Breast epithelium (tissue), 4 donors: ENCODE measurements at places on chromosomes 6 and 20.

- DNase-seq, result no peak
Observed at GRCh38 chr6:37285861-37286311, 27.9 kb upstream of the TMEM217 start.

DNA sequence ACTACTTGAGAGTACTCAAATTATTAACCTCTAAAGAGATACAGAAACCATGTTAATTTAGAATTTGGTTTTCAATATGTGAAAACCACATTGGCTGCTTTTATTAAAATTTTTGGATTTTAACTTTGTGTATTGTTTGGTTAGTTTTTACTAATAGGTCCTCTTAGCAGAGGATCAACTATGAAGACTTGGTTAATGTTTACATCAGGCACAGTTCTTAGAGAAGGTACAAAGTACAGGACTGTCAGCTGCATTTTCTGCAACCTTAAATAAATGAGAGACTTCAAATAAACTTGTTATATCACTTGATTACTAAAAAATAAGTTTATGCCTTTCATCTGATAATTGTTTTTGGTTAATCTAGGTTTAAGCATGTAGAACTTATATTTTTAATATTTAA, 89.1 kb downstream of the PHF3 start:
- no peak for DNase-seq

DNA sequence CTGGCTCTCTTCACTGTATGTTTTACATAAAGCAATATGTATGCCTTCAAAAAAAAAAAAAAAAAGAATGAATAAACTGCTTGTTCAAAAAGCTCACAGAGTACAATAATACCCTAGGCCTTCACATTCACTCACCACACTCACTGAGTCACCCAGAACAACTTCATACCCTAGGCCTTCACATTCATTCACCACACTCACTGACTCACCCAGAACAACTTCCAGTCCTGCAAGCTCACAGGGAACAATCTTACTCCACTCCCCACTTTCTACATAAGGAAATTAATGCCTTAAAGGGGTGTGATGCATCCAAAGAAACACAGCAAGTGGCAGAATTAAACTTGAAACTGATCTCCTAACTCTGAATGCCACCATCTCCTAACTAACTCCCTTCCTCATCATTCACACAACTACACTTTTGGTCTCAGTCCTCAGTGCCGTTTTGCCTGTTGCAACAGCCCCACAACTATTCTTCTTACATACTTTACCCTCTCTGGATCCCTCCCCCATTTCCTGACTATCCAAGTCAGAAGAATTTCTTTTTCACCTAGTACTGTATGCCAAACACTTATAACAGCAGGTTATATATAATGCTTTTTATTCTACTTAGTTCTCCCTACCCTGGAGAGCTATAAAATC, 34.2 kb downstream of the NHSL1 start:
- DNase-seq, result no peak

GRCh38 chr6:89145091-89145955, 532 bp upstream of the PM20D2 start:
- DNase-seq, result no peak

- DNase-seq, result no peak
Observed at GRCh38 chr6:52333840-52334200, 28.1 kb upstream of the PAQR8 start.

- no peak for DNase-seq
Observed at GRCh38 chr20:48822879-48823385, 4.9 kb downstream of the PREX1 start.

GRCh38 chr6:158837684-158838625, 18.8 kb upstream of the EZR start:
- peak; percentile 65 for DNase-seq

DNA sequence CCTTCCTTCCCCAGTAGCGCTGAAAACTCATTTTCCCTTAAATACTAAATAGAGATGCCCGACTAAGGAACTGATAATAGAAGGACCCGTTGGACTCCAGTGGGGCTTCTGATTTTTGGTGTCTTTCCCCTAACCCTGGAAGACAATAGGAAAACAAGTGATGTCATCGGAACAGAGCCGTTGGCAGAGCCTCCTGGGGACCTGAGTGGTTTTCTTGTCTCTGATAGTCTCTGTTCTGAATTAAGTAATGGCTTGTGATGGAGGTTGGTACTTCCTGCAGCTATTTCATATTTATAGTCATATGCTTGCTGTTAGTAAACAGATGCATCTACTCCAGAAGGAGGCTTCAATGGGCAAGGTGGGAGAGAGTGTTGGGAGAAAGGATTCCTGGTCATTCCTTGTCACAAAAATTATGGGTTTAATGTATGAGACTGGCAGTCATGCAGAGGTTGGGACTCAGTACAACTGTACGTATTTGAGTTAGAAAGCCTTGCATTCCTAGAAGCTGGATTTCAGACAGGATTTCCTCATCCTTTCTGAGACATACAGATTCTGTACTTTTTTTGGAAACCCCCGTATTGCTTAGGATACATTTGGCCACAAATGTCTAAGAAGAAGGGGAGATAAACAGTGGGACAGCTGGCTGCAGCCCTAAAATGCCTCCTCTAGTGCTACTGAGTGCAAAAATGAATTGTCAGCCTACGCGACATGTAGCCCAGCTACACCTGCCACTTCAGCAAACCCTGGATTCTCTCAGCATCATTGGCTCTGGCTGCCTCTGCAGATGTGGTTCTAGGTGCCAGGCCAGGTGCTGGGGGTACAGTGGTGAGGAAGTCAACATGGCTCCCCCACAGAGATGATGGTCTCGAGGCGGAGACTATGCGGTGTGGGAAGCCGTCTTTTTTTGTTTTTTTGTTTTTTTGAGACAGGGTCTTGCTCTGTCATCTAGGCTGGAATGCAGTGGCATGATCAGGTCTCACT, 38.1 kb downstream of the CDS2 start:
- DNase-seq, result no peak

- DNase-seq, result no peak
Observed at GRCh38 chr20:24785141-24786110, 163.6 kb upstream of the CST7 start.

GRCh38 chr6:16216501-16217155, 21.8 kb upstream of the GMPR start:
- DNase-seq, result no peak

DNA sequence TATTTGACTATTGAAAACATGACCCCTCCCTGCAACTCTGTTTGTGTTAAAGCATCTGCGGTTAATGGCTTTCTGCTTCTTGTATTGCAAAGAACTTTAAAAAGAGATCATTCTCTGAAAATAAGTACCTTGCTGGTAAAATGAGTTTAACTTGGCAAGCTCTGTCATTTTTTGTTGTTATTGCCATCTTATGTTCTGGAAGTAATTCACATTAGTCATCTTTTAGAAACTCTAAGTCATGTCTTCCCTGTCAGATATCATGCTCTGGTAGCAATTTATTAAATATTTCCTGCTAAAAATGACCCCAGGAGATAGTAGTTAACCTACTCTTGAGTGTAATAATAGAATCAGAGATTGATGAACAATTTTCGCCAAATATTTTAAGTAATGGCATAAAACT, 890.6 kb downstream of the KIF16B start:
- DNase-seq, result no peak

- DNase-seq, result no peak
Observed at GRCh38 chr20:8423482-8423881, 291.4 kb downstream of the PLCB1 start.

GRCh38 chr20:37921341-37921929, 18.5 kb downstream of the VSTM2L start:
- DNase-seq, result no peak

DNA sequence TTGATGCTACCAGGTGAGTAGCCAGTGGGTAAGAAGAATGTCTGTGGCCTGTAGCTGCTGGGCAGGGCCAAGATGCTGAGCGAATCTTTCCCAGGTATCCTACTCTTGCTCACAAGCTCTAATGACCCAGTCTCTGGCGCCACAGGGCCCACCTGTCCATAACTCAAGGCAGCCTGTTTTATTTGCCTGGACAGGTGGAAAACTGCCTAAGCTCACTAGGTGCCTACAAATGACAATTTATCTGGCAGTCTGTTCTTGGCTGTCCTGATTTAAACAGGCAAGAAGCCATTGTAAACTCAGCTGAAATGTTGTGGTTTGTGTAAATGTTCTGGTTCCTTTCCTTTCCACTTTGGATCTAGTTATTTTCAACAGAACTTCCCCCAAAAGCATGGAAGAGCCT, 113.3 kb downstream of the TCP11 start:
- no peak for DNase-seq

DNA sequence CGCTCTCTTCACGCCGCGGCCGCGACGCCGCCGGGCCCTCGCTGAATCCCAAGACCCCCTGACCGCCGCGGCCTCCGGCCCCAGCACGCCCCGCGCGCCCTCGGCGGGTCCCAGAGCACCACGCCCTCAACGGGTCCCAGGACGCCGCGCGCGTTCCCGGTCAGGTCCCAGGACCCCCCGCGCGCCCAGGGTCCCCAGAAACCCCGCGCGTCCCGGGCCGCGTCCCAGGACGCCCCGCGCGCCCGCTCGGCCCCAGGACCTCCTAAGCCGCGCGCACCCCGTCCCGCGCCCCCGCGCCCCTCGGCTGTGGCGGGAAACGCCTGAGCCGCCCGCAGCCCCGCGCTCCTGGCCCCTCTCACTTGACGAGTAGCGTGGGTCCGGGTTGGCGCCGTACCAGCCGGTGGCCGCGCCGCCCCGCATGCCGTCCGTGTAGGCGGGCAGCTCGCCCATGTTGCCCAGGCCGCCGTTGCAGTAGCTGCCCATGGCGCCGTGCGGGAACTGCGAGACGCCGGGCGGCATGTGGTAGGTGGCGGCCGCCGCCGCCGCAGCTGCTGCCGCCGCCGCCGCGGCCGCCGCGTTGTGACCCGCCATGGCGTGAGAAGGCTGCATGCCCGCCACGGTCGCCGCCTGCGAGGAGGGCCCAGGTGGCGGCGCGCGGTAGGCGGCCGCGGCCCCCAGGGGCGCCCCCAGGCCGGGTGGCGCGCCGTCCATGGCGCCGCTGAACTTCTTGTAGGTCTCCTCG, 556 bp downstream of the NKX2-4 start:
- no peak for DNase-seq

- no peak for DNase-seq
Observed at GRCh38 chr6:145866456-145867396, 52.1 kb upstream of the FBXO30 start.

DNA sequence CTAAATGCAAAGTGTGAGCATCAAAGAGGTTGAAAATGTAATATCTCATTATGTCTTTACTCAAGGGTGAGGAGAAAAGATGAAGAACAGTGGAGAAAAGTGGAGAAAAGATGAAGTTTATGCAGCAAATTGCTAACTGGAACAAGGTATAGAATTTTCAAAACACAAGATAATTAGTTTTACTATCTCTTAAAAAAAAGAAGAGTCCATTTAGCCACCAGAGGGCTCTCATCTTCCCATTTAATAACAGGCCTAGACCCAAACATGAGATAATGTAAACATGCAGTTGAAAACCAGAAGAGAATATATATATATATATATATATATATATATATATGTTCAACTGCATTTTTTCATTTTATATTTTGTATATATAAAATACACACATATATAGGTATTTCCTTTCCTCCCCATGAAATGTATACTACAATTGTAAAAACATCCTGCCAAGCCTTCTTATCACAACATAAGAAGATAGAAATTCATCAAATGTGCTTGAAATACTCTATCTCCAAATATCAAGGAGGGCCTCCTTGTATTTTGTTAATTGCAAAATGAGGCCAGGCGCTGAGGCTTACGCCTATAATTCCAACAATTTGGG, 78.4 kb downstream of the ADTRP start:
- DNase-seq, result no peak

DNA sequence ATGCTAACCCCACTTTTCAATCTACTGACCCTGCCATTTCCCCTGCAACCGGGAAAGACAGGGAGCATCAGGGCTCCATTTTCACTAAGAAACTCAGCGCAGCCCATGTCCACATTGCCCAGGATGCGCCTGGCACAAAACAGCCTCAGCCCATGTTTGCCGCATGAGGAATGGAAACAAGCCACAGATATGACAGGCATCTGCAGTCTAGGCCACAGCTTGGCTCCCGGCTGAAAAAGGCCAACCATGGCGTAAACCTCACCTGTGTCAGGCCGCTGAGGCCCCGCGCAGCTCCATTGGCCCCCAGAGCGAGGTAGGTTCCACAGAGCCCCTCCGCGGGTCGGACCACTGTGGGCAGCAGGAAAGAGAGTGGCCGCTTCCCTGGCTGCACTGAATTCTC, 21.7 kb downstream of the GGT7 start:
- peak; percentile 65 for DNase-seq

- DNase-seq, result no peak
Observed at GRCh38 chr20:23226612-23227265, 123.9 kb upstream of the NXT1 start.

DNA sequence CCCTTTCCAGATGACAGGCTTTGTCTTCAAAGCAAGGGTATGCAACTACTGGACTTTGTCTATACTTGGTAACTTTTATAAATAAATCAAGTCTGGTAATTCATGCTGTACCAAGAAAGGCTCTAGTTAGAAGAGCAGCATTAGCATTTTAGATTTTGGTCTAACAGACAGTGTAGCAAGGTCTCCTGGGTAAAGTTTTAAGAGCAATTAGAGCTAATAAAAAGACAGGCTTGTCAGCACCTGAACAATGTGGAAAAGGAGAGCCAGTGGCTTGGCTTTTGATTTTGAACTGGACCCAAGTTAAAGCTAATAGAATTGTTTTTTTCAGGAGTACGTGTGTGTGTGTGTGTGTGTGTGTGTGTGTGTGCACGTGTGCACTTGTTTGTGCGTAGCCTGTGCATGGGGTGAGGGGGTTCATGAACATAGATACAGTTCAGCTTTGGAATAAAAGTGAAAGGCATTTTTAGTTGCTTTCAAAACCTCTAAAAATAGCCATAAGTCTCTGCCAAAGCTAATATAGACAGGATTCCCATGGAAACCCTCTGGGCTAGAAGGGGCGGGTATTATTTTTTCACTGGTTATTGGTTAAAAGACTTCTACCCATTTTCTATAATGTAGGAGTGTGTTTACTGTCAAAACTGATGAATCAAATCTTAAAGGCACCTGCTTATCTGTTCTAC, 138.4 kb downstream of the KCNQ5 start:
- DNase-seq, result no peak

DNA sequence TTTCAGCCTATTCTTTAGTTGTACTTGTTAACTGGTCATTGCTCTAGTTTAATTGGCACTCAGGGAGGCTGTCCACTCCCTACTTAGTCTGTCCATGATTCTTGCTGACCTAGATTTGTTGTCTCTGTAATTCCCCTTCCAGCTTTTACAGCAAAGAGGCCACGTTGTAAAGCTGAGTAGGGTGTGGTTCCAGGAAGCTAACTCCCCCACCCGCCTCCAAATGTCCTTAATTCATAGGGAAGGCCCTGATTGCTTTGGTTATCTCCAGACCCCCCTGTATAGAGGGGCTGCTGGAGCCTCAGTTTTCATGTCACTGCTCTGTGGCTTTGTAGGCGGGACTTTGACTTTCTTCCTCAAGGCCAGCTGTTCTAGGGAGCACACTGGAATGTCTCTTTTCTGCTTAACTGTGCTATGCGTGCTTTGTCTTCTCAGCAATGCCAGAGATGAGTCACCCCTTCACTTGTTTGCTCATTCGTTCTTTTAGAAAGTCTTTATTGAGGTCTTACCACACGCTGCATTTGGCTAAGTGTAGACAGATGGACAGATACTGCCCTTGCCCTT, 175.1 kb upstream of the JAG1 start:
- no peak for DNase-seq
